Kidney epithelial cell (primary cell): ENCODE measurements at places on chromosomes 13 and 19.

DNA sequence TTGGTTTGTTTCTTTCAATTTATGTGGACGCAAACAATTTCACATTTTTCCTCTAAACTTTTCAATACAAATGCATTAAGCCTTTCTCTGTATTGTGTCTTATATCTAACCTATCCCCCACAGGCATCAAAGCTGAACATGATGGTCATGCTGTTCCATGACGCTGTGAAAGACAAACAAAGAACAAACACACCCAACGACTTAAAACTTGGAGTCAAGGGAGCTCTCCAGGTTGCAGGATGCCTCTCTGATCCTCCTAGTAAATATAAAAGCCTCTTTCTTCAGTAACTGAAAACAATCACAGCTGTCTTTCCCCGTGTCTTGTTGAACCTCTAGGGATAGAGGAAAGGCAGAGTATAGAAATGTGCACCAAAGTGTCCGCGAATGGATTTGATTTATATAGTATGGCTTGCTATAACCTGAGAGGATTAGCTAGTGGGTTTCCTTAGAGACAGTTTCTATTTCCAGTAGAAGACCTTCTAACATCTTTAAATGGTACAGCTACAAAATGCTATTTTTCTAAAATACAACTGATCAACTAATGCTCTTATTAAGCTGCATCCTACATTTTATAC lies 43.1 kb downstream of the PCDH9 start:
- DNase-seq = no peak

DNA sequence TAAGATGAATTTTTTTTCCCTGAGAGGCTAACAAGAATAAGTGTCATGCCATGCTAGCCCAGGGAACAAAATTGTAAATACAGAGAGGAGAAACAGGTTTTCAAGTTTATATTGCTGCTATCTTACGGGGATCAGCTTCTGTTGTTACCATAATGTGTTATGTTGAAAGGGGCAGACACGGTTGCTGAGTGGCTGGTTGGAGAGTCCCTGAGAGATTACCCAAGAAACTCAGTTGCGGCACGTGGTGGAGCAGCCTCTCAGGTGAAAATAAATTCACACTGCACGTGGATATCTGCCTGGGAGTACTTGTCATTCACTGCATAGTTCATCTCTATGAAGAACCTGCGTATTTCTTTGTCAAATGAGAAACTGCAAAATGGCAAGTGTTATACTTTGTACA lies 293.6 kb downstream of the TDRD3 start:
- no peak for DNase-seq

- DNase-seq = no peak
Measured at GRCh38 chr13:83995930-83996329, 113.7 kb upstream of the SLITRK1 start.

- DNase-seq = no peak
Measured at GRCh38 chr13:99827011-99827772, 144.4 kb downstream of the ZIC5 start.

- no peak for DNase-seq
Measured at GRCh38 chr13:23984546-23984945, 87.2 kb upstream of the C1QTNF9B start.

DNA sequence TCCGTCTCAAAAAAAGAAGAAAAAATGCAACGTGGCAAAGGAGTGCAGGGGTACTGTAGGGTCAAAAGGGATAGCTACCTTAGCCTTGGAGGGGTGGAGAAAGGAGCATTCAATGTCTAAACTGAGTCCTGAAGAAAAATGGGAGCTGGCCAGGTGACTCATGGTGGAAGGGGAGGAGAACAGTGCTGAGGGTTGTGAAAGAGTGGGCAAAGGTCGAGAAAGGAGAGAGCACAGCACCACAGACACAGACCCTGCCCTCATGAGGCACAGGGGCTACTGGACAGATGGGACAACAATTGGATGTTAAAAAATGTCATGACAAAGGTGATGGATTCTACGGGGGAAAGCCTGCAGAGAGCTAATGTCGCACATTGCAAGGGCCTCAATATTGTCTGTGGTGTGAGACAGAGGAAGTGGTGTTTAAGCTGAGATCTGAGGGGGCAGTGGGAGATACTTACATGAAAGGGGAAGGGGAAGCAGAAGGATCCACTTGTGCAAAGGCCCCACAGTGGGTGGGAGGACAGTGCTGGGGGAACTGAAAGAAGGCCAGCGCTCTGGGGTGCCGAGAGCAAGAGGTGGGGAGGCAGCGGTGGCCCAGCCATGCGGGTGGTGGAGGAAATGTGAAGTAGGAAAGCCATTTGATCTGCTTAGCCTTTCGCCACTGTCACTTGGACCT lies 42.9 kb upstream of the URAD start:
- DNase-seq = no peak

DNA sequence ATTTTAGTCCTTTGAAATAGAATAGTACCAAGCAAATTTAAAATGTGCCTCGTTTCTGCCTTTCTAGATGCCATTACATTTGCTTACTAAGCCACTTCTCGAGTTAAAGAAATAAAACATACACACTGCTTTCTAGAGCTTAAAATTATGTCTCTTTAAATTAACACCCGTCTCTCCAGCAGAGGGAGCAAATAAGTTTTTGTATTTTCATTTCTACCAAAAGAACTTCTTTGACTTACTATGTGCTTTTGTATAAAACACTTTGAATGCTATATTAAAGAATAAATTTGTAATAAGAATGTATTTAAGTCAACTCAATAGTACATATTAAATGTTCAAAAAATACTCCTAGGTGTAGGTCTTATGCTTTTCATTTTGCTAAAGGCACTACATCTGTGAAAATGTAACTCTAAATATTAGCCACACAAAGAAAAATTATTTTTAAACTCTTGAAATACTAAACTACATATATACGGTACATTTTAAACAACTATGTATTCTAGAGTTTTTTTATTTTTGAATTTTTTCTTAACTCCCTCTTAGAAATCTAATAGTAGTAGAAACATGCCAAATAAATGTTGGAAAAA lies 269.3 kb upstream of the MIR17HG start:
- no peak for DNase-seq

- DNase-seq = no peak
Measured at GRCh38 chr19:12956446-12957388, at the start of gene GADD45GIP1. Gene GADD45GIP1 (minus strand): TSS chr19:12957223. CDS start chr19:12957212, 11 bp downstream.

DNA sequence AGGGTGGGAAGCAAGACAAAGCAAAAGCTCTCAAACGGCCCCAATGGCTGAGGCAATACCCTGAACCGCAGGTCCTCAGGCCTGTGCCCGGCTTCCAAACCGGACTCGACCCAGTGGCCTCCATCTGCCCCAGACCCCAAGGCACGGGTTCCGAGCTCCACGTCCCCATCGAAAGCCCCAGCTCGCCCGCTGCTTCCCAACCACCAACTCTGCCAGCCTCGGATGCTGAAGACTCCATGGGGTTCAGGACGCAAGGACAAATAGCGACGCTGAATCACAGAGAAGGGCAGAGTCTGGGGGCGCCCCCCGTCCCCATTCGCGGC lies 559 bp downstream of the POLR2E start:
- no peak for DNase-seq

- DNase-seq = no peak
Measured at GRCh38 chr19:8688930-8689329, 9.7 kb downstream of the ACTL9 start.

DNA sequence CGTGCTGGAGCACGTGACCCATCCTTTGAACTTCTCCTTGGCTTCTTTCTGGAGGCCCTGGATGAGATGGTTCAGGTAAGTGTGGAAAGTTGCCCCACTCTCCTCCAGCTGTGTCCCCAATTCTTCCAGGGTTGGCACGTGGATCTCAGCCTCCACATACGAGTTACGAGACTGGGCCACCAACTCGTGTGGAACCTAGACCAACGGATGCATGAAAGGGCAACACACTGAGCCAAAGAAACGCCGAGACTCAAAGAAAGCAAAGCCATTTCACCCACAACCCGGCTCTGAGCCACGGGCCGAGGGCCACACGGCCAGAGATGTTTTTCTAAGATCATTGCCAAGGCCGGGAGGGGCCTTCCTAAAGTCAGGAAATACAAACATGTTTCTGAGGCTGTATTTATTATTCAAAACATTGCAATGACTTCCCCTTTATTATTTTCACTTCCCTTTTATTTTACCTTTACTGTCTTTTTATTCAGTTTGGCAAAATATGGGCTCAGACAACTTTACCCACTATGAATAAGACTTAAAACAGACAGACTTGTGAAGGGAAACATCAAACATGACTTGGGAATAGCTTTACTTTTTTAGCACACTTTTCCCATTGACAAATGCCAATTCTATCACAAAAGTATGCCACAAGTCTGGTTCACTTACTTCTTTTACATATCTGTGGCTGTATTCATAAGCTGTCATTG lies 94.6 kb downstream of the KL start:
- DNase-seq = no peak

GRCh38 chr19:39805104-39805503 lies 26.4 kb downstream of the LEUTX start:
- DNase-seq = no peak

DNA sequence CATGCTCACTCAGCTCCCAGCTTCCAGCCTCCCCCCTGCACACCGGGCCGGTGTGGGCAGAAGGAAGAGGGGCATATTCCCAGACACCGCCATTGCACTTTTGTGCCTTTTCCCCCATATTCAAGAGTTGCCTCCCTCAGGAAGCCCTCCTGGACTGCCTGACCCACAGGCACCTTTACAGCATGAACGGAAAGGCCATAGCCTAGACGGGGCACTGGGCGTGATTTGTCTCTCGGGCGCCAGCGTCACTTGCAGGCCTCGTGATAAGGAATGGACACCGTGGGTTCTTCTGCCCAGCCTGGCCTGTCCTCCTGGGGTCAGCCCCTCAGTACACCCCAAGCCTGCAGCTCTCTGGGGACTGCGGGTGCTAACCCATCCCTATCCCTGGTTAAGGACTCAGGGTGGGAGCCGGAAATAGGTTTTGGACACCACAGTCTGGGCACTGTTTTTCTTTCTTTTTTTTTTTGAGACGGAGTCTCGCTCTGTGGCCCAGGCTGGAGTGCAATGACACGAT lies 933 bp upstream of the UQCR11 start:
- DNase-seq = no peak

DNA sequence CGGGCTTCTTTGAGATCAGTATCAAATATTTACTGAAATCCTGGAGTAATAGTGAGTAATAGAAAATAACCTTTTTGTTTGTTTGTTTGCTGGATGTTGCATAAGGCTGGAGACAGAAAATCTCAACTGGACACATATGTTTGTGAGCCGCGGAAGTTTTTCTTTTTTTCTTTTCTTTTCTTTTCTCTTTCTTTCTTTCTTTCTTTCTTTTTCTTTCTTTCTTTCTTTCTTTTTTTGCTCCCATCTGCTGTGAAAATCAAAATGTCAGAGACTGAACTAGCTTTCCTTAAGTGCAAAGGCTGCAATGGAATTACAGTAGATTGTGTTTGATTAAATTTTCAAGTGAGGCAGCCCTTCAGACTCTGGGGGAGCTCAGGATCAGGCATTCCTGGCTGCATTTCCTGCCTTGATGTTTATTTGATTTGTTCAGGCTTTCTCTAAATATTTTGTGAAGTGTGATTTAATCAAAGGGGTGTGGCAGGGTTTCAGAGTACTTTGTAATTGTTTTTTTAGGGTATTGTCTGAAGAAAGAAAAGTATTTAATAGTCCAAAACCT lies 319 bp downstream of the FRY start:
- DNase-seq = no peak

- no peak for DNase-seq
Measured at GRCh38 chr19:11173516-11174155, 18.1 kb upstream of the SPC24 start.

DNA sequence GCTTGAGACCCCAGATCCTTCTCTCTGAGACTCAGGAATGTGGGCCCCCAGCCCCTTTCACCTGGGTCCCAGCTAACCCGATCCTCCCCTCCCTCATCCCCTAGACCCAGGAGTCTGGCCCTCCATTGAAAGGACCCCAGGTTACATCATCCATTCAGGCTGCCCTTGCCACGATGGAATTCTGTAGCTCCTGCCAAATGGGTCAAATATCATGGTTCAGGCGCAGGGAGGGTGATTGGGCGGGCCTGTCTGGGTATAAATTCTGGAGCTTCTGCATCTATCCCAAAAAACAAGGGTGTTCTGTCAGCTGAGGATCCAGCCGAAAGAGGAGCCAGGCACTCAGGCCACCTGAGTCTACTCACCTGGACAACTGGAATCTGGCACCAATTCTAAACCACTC lies 463 bp downstream of the FGF21 start:
- no peak for DNase-seq

DNA sequence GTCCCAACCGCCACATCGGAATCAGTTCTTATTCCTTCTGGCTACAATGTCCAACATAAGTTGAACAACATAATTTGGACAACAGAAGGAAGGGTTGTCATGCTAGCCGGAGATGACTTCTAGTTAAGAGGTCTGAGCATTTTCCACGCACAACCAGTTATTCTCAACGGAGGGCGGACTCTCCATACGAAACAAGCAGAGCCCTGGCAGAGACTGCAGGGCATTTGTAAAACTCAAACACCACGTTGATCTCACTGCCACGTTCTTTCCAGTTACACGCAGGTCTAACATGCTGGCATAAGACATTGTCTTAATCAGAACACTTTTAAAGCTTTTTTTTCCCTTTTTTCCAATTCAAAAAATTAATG lies 38.3 kb upstream of the DCUN1D2 start:
- no peak for DNase-seq

GRCh38 chr13:37194428-37194861 lies 89.0 kb upstream of the CSNK1A1L start:
- no peak for DNase-seq

DNA sequence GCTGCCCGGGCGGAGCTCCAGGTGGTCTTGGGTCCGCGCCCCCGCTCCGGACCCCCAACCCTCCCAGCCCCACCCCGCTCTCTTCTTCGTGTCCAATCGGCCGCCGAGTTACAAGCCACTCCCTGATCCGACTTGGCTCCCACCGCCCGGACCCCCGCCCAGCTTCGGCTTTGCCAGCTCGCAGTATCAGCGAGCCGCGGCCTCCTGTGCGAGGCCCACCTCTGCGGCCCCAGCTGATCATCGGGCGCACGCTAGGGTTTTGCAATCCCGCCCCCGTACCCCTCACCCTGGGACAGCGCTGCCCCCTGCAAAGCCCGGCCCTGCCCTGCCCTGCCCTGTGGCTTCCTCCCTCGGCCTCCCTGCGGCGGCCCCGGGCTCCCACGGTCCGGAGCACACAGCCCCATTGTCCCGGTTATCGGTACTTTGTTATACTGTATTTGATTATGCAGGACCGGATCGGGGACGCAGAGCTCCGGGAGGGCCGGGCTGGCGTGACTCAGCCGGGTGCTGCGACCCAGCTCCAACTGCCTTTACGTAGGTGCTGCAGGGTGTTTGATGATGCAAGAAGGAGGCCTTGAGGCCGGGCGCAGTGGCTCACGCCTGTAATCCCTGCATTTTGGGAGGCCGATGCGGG lies 598 bp upstream of the LPAR2 start:
- DNase-seq = no peak

DNA sequence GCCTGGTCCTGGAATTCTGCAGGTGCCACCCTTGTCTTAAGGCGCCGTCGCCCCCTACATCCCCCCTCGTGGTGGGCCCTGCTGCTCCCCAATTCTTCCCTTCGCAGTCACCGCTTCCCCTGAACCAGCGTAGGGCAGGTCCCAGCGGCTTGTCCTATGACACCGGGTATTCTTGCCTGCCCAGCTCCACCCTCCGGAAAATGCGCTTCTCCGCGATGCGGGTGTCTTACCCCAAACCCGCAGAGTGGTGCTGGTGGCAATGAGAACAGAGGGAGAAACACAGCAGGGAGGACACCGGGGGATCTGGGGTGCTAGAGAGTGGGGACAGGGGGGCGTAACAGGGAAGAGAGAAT lies 9.0 kb downstream of the ZNF808 start:
- DNase-seq = no peak
